Right renal pelvis (tissue), 4 donors: ENCODE measurements at places on chromosomes 3 and 15. TPM values are rescaled to one million over a fixed set of nuclear protein-coding genes. Genes with fewer than 3 reads are reported as not detected.

The CACNA2D2 gene
- polyA plus RNA-seq, result 15.4 TPM

The PLA2G4E gene
- polyA plus RNA-seq, result 0.03 TPM

The C3orf49 gene
- not detected for polyA plus RNA-seq

The FEZF2 gene
- polyA plus RNA-seq, result not detected

The COL7A1 gene
- 17.3 TPM for polyA plus RNA-seq
